ENCODE measurements at places on chromosomes 1 and 21. TPM values are rescaled to one million over a fixed set of nuclear protein-coding genes. Genes with fewer than 3 reads are reported as not detected.

Gene YY1AP1
- total RNA-seq = 56.7 TPM

Gene SOX13
- 69.2 TPM for total RNA-seq

Gene TESK2
- 10.7 TPM for total RNA-seq

Gene TRAF3IP3
- 7.7 TPM for total RNA-seq

DNA sequence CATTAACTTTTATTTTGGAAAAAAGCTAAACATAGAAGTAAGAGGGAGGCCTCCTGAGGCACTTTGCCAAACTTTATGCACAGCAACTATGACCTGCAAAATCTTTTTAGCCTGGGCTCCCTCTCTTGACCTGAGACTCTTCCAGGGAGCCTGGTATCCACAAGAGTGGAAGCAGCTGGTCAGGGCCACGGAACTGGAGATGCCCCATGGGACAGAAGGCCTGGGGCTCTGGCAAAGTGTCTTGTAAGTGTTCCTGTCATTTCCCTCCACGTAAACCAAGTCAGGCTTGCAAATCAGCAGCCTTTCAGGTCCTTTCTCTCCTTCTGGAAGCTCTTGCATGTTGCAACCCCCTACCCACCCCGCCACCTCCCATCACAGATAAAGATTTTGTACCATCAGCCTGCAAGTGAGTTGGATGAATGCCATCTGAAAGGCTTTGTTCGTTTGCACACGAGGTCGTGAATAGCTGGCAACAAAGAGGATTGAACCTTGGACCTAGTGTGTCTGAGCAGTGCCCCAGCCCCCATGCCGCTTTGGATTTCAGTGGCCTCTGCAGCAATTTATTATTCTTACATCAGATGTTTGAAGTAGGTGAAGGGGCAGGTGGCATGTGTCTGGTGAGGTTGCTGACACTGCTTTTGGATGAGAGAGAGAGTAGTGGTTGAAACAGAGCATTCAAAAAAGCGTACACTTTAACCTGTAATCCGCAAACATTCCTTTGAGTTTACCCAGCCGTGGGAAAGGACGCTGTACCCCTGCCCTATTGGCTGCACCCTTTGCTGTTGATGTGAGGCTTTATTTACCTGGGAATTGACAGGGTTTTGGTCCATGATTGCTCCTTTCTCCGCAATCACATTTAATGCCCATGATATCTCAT, 91.6 kb downstream of the GALNT2 start:
- DNase-seq = no peak

DNA sequence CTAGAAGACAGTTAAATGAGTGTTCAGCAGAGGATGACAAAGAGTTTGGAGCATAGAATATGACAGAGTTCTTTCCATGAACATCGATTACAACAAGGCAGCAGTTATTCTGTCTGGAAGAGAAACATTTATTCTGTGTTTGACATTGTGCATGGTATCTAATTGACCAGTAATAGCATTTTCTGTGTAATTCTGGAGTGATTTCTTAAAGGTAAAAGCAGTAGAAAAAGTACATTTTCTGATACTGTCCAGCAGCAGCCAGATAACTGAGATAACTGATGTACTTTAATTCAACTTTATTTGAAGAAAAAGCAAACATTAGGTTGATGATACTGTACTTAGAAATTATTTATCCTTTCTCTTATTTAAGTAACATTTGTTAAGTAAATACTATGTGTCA, 497.1 kb downstream of the AGBL4 start:
- no peak for DNase-seq

- DNase-seq = no peak
These were observed 5.4 kb upstream of the LAMC2 start for GRCh38 chr1:183180634-183181056.

DNA sequence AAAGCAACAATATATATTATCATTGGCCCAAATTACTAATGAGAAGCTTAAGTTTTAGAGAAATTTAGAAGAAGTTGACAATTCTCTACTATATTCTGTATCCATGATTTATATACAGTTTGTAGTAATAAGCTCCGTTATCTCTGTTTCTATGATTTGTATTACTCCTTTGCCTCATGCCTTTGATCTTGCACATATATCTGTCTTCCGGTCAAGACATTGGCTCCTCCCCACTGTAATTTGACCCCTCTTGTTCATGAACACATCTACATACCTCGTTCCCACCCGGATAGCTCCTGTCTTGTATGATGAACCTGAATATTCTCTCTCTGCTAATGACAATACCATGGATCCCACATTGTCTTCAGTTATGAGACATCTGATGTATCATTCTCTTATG, 581.0 kb upstream of the RGS18 start:
- DNase-seq = no peak

DNA sequence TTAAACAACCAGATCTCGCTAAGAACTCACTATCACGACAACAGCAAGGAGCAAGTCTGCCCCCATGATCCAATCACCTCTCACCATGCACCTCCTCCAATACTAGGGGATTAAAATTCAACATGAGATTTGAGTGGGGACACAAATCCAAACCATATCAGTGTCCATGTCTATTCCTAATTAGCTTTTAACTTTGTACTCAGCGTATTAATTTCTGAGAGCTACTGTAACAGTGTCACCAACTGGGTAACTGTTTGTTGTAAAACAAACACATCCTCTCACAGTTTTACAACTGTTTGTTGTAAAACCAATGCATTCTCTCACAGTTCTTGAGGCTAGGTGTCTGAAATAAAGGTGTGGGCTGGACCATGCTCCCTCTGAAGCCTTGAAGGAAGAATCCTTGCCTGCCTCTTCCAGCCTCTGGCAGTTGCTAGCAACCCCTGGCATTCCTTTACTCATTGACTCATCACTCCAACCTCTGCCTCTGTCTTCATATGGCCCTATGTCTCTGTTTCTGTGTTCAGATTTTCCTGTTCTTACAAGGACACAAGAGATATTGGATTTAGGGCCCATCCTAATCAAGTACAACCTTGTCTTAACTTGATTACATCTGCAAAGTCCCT, 121.2 kb downstream of the LTN1 start:
- no peak for DNase-seq

GRCh38 chr1:12344596-12345349, 114.9 kb downstream of the VPS13D start:
- no peak for DNase-seq

DNA sequence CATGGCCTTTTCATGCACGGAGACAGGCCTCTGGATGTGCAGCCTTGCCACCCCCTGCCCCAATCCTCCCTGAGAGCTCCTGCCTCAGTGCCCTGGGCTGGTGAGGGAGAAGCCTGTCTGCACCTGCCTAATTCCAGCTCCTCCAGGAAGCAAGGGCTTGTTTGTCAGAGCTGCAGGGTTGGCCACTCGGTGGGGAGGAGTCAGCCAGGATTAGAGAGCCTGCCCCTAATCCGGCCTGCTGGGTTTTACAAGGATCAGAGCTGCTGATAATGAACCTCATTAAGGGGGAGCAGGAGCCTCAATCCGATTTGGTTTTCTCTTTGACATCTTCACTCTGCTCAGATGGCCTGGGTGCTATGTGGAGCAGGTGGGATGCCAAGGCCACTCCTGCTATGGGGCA, 31.9 kb upstream of the LHX4 start:
- DNase-seq = no peak

DNA sequence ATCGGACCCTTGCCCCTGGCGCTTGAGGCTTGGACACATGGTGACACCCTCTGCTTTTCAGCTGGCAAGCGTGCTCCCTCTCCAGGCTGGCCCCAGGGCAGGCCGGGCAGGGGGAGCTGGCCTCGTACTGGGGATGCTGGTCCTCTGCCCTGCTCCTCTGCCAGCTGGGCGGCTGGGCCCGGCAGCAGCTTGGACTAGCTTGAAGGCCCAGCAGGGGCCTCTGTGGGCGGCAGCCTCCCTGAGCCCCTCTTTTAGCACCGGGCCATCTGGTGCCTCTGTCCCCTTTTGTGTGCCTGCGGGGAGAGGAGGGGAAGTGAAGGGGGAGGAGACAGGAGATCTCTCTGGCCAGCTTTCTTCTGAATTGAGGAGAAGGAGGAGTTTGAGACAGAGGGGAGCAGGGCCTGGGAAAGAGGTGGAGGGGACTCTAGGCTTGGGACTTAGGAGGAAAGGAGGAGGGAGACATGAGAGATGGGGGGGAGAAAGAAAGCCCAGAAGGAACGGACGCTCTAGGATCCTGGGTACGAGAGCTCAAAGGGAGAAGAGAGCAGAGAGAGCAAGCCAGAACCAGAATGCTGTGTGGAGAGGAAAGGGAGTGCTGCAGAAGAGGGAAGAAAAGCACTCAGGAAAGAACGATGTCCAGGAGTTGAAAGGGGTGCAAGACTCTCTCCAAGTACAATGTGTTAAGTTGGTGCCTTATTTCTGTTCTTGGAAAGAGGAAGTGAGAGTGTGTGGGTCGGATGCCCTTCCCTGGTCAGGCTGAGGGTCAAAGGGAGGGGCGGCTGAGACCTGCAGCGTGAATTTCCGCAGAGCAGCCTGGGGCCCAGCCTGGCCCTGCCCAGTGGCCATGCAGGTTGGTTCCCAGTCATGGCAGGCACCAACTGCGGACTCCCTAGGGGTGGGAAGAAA, 40.3 kb downstream of the IER5 start:
- peak; percentile 34 for DNase-seq

DNA sequence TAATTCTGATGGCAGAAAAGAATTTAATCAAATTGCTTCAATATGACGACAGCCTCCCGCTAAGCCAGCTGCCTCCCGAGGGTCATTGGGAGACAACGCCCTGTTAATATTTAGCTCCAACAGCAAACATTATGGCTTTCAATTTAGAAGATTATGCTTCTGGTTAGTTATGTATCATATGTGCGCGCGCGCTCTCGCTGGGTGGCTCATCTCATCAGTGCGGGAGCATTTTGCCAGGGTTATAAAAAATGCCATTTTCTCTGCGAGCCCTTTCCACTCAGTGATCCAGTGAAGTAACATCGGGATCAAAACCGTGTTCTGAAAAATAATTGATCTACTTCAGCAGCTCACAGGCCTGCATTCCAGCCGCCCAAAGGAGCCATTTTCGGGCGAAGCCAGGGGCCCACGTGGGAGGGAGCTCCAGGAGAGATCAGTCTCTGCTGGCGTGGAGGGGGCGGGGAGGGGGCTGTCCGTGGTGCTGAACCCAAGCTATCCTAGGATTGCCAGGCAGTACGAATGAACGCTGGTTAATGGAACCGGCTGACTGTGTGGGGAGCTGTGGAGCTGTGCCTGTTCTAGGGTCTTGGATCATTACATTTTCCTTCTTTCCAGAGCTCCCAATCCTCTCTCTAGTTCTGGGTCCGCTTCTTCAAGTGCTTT, 219.1 kb upstream of the ZC3H12A start:
- no peak for DNase-seq

- peak; percentile 63 for DNase-seq
These were observed 18.9 kb downstream of the SPATA46 start for GRCh38 chr1:162357681-162358266.

DNA sequence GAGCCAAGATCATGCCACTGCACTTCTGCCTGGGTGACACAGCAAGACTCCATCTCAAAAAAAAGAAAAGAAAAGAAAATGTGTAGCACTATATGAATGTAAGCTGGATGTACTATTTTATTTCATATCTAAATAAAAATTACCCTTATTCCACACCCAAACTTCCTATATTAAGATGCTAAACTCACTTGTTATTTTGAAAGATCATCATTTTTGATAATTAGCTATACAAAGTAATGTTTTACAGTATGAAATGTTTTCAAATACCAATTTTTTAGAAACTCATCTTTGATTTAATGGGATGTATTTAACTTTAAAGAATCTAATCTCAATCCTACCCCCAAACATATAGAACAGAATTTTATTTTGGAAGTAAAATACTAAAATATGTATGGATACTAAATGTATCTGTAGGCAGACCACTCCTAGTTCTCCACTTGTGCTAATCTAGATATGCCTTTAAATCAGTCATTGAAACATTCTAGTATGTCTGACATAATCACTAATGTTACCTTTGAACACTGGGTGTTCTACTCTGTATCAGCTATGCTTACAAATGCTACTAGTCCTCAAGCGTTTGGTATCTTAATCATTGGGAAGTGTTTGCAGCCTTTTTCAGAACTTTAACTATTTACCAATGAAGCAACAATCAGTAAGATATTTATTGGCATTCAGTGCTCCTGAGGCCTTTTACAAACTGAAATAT, 12.9 kb downstream of the MIER1 start:
- DNase-seq = no peak
